ENCODE measurements at places on chromosomes 6 and 20.

GRCh38 chr20:1526310-1526709 lies 31.2 kb downstream of the SIRPD start:
- DNase-seq = no peak

DNA sequence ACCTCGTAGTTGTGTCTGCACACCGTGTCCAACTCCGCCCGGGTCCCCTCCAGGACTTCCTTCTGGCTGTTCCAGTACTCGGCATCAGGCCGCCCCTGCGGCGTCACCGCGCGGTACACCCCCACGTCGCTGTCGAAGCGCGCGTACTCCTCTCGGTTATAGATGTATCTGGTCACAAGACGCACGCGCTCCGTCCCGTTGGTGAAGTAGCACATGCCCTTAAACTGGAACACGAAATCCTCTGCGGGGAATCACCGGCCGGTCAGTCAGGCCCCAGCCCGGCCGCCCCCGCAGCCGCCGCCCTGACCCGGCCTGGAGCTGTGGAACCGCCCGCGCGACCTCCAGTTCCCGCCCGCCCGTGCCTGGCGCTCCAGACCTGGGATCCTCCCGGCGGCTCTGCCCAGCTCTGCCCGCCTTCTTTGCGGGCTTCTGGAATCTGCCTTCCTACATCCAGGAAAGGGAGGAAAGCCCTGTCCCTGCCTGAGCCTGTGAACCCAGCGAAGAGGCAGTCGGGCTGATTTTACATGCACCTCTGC lies 1.6 kb downstream of the HLA-DQB1 start:
- no peak for DNase-seq

DNA sequence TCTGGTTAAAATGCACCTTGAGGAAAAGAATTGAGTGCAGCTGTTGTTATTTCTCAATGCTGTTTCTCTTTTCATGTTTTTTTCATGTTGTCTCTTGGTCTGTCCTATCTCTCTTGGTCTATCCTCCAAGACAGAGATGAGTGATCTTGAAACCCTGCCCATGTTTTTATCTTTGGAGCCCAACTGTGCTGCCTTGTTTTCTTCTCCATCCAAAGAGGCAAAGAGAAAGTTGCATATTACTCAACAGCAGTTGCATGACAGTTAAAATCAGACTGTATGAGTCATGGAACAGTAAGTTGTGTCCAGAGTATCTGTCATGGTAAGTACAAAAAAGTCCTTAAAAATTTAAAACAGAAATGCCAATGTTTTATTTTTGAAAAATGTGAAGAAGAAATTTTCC lies 26.2 kb downstream of the BCAS1 start:
- DNase-seq = no peak

- DNase-seq = no peak
Observed at GRCh38 chr6:94052749-94053148, 633.4 kb upstream of the EPHA7 start.

DNA sequence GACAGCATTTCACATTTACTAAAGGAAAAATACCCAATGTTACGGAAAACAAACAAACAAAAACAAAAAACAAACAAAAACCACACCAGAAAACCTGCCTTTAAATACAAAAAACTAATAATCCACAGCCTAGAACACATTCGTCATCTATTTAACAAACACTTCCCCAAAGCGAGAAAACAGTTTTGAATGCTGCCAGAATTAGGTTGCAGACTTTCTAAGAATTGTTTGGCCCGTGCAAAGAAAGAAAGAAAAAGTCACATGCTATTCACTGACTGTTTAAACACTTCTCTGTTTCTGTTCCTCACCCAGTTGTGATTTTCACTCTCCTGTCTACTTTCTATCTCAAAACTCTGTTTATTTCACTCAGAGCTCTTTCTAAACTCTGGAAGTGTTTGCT lies 52.5 kb downstream of the BCAS1 start:
- DNase-seq = no peak

DNA sequence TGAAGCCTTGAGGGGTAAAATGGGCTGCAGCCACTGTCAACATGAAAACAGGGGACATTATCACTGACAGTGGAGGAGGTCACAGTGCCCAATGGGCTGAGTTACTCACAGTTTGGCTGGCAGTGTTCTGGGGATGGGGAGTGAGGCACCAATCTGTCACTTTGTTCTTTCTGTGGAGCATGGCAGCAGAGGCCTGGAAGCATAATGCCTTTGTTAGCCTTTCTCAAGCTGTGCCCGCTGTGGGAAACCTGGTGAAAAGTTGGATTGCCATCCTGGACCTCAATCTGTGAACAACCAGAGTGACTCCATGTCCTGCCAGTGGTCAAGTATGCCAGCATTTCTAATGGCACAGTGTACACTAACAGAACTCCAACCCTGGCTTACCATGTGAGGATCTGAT lies 143.6 kb downstream of the OR2B2 start:
- DNase-seq = no peak

DNA sequence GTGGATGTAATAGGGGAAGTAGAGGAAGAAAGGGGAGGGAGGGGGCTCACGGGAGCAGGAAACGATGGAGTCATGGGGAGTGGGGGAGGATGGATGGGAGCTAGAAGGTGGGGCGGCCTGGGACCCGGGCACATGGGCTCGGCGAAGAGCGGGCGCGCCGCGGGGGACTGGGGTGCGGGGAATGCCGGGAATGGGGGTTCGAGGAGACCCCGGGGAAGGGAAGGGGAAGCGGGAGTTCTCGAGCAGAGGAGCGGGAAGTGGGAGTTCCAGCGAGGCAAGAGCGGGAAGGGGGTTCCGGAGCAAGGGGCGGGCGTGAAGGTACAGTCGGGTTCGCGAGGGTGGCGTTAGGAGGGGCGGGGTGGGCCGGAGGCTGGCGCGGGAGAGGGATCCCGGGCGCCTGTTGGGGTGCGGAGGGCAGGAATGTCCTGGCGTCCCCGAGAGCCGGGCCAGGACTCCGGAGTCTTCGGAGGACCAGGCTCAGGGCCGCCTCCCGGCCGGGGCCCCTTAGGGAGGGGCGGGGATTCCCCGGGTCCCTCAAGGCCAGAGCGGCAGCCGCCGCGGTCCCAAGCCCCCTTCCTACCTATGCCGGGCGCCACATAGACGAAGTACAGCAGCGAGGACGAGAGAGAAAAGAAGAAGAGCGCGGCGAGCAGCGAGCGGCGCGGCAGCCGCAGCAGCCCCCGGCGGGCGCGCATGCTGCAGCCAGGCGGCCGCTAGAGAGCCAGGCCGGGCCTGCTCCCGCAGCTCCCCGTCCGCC lies 504 bp downstream of the B4GALT5 start:
- DNase-seq = no peak

GRCh38 chr6:133337308-133337707 lies 96.2 kb downstream of the EYA4 start:
- DNase-seq = no peak

DNA sequence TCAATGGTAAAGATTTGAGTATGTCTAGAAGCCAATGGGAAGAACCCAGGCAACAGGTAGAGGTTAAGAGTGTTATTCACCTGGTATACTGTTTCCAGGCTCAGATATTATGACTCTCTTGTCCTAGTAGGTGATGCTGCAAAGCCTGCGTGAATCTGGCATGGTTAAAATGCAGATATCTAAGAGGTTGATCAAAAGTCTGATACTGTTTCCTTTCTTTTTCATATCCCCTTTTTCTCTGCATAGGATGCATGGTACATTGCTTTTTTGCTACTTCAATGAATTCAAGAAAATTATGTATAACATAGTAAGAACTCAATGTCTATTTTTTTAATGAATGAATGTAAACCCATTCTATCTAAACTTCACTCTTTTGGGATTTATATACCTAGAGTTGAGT lies 284.3 kb upstream of the KHDRBS2 start:
- no peak for DNase-seq
